ENCODE measurements at places on chromosomes 7 and 10.

GRCh38 chr10:124734311-124735166, 9.6 kb downstream of the FAM53B start:
- no peak for DNase-seq

DNA sequence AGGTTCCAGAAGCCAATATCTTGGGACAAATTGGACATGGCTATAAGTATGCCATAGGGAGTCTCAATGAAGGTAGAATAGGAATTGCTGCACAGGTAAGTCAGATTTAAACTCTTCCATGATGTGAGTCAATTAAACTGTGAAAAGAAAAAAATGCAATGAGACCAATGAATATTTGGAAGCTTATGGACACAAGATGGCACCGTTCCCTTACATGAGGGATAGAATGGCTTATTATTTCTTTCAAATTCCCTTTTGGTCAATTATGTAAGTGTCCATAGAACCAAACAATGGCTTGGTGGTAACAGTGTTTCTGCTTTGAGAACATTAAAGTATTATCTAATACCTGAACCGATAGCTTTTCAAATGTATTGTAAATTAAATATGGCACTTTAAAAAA, 35.6 kb downstream of the ACADSB start:
- DNase-seq, result no peak

DNA sequence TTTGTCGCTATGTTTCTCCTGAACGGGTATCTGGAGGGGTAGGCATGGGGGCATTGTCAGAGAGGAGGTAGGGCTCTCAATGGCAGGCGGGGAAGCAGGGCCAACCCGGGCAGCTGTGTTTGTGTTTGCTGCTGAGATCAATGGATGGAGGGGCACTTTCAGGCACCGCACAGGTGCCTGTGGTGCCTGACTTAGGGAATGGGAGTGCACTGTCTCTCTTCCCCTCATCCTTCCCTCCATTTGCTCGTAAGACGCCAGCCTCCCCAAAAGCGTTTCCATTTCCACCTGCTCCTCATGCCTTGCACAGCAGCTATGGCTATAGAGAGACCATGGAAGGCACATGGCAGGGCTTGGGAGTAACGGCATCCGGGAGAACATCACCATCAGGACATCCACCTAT, 615.9 kb upstream of the FOXK1 start:
- DNase-seq, result no peak

- no peak for DNase-seq
Observed at GRCh38 chr7:91876391-91877133, 3.9 kb downstream of the MTERF1 start.

- DNase-seq, result no peak
Observed at GRCh38 chr10:5522913-5523560, 1.7 kb upstream of the CALML3 start.

GRCh38 chr7:111558991-111559390, 3.3 kb downstream of the IMMP2L start:
- DNase-seq, result no peak

GRCh38 chr7:139482662-139483466, 609 bp downstream of the KLRG2 start:
- DNase-seq, result no peak

DNA sequence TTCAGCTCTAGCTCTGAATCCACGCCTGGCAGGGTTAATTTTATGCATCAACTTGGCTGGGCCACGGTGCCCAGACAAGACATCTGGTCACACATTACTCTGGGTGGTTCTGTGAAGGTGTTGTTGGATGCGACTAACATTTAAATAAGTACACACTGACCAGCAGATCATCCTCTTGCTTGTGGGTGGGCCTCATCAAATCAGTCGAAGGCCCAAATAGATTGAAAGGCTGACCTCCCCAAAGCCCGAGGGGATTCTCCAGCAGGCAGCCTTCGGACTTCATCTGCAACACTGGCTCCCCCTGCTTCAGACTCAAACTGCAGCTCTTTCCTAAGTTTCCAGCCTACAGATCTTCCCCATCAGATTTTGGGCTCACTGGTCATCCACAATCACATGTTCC, 53.6 kb downstream of the SFMBT2 start:
- DNase-seq, result no peak

DNA sequence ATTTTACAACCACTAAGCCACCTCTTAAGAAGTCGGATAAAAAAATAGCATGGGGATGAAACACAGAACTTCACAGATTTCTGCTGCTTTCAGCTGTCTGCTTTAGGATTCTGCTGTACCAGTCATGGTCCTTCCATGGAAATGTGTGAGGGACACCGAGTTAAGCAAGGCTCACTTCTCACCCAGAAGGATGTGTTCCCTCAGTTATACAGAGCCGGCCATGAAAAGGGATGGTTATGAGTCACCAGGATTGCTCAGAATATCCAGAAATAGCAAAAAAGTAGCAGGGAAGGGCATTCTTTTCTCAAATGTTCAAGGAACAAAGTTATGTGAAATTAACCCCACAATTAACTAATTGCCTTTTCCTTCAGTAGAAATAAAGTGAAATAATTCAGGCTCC, 124.4 kb downstream of the AMPH start:
- DNase-seq, result no peak

- no peak for DNase-seq
Observed at GRCh38 chr7:77208416-77208815, 8.8 kb upstream of the FGL2 start.

DNA sequence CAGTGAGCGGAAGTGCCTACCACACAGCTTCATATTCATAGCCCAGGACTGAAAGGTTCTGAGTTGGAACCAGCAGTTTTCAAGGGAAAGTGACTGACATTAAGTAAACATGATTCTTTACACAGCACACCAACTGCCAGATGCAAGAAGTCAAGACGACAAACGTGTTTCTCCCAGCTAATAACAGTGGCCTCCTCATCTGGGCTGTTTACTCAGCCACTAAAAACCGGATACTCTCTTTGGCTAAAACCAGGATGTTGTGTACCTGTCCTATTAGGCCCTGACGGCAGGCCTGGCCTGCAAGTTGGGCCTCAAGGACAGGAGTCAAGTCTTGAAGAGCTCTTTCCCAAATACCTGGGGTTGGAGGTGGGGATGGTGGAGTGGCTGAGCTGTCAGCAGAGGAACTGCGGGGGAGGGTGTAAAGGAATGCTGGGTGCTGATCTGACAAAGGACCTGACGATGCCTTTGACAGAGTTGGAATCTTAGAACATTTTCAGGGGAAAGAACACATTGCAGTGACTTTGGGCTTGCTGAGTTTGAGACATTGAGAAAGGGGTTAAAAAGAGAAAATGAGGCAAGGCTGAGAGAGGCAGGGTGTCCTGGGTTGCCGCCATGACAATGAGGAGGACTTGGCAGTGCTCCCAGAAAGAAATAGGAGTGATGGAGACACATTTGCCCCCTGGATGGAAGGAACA, 57.7 kb downstream of the STEAP1B start:
- DNase-seq, result no peak

GRCh38 chr7:142478479-142479220, 220.8 kb upstream of the PRSS58 start:
- no peak for DNase-seq

DNA sequence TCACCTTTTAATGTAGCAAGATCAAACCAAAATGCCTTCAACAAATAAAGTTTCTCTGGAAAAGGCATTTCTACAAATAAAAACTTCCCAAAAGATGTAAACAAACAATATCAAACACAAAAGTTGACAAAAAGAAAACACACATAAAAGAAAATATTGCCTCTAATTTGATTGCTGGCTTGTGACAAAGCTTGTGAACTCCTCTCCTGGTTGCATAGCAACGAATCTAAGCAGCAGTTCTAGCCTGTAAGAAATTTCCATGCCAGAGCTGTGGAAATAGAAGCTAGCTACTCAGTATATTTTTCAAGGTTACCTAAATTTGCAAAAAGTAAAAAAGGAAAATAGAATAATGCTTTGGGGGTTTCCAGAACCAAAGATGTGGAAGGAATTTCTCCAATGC, 173.9 kb upstream of the CDK1 start:
- DNase-seq, result no peak

DNA sequence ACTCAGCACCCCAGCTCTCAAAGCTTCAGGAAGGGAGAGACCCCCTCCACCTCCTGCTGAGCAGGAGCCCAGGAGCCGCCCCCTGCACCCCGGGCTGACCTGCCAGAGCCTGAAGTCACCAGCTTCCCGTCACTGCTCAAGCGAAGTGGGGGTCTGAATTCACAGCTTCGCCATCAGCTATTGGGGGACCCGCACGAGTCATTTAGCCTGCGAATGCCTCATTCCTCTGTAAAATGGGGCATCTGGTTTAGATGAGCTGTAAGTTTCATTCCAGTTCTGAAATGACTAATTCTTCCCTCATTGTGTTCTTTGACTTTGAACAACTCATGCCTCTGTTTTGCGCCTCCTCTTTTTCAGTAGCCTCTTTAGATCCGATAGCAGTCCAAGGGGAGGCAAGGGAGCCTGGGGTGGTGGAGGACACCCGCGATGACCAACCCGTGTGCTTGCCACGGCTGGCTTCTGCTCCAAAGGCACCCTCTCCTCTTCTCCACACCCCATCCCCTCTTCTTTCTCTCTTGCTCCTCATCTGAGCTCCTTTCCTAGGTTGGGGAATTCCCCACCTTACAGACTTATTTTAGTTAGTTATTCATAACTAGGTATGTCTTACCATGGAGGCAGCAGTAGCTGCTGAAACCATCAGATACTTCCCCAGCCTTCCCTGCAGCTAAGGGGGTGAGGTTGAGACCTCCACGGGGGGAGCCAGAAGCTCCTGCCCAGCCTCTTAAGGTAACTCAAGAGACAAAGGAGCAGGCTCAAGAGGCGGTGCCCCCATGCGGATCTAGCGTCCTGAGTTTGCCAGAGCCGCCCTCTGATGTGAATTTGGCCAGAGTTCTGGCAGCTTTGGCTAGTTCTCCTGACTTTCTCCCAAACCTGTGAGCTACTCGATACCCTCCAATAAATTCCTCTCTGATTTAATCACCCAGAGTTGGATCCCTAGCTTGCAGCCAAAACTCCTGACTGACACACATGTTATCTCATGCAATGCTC, 47.7 kb downstream of the RBM17 start:
- DNase-seq, result no peak

DNA sequence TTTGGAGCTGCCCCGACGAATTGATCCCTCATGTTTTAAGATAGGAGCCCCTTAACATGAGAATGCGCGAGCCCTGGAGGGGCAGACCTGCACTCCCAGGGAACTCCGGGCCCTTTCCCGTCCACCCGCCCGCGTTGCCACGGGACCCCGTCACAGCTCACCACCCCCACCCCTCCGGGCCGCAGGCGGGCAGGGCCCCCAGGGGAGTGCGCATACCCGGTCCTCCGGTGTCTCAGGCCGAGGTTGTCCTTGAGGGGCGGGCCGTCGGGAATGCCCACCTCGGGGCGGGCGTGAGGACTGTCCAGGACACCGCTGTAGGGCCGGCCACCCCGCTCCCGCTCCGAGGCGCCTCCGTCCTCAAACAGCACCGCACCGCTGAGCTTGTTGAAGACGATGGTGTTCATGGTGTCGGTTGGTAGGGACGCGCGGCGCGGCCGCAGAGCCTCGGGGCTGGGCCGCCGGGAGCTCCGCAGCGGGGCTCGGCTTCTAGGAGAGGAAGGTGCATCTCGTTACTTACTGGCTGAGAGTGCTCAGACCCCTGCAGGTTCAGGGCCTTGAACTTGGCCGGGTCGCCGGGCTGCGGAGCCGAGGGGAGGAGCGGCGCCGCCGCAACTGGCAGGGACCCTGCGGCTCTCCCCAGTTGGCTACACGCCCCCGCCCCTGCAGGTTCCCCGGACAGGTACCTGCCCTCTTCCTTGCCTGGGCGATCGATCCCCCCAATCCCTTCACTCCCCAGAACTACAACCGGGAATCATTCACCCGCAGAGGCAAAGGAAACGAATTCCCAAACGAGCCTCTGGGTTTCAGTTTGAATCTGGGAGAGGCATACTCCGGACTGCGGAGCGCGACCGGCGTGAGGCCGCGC, 2.4 kb downstream of the MKX start:
- no peak for DNase-seq

GRCh38 chr7:26185131-26185843, 15.3 kb downstream of the HNRNPA2B1 start:
- DNase-seq, result no peak

DNA sequence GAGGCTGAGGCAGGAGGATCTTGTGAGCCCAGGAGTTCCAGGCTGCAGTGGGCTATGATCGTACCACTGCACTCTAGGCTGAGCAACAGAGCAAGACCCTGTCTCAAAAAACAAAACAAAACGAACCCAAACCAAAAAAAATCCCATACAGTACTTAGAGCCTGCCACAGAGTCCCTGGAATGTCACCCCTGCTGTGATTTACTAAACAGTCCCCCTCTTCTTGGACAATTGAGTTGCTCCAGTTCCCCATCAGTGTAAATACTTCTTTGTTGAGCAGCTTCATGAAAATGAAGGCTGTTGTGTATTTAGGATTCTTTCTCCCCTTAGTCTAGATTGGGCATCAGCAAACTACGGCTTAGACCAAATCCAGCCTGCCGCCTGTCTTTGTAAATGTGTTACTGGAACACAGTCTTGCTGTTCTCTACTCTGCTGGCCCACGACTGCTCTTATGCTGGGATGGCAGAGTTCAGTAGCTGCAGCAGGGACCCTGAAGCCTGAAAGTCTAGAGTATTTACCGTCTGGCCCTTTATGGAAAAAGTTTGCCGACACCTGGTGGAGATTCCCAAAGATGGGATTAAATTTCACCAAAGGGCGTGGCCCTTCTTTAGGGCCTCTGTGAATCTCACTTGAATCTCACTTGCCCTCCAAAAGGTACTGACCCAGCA, 57.8 kb downstream of the PALD1 start:
- no peak for DNase-seq

DNA sequence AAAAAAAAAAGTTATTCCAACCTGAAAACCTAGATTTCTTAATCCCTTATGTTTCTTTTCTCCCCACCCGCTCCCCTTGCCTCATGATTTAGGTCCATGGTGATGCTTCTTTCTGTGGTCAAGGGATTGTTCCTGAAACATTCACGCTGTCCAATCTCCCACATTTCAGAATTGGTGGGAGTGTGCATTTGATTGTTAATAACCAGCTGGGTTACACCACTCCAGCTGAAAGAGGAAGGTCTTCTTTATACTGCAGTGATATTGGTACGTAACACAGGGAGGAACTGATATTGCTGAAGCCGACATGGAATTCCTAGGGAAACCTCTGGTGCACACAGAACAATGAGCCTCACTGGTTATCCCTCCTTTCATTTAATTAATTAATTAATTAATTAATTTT, 22.7 kb downstream of the DHTKD1 start:
- no peak for DNase-seq

DNA sequence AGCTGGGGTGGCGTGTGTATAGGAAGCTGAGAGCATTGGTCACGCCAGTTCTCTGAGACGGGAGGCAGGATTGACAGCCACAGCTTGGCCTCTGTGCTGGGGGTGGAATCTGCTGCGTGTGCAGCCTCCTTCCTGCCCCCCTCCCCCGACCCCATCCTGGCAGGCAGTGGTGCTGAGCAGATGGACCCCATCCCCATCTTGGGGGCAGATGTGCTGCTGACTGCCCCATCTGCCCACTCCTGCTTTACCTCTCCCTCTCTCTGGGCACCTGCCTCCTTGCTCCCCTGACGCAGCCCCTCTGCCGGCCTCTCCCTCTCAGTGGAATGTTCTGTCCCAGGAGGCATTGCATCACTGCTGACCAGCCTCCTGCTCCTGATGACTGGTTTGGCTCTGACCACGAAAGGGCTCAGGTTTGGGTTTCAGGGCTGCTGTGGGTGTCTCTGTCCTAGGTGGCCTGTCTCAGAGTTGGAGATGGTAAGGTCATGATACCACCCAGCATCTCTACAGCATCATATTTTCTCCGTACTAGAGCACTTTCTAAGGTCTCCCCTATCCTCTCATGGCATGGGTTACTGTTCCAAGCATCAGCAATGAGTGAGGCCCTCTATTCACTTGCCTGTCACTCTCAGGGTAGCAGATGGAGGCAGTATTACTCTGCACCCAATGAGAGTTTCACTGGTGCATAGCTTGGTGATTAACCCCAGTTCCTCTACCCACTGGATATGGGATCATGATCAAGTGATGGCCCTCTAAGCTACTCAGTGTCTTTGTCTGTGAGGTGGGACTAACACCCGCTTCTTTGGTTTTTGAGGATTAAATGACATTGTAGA, 81.9 kb downstream of the RBM20 start:
- DNase-seq, result no peak

Measured in stimulated activated CD8-positive, alpha-beta memory T cell treated with anti-CD3 and anti-CD28 coated beads, Interleukin-4, amount 100 ng/mL, for 1 hour (primary cell).